Sciatic nerve (tissue), 2 donors: ENCODE measurements at places on chromosomes 7 and 10. TPM values are rescaled to one million over a fixed set of nuclear protein-coding genes. Genes with fewer than 3 reads are reported as not detected.

UCMA gene
- total RNA-seq = not detected

NACAD gene
- total RNA-seq = 12.0 TPM

BRAT1 gene
- 22.0 TPM for total RNA-seq

CALN1 gene
- 0.53 TPM for total RNA-seq

HOXA4 gene
- total RNA-seq = 10.0 TPM
